ENCODE measurements at places on chromosomes 3 and 15. TPM values are rescaled to one million over a fixed set of nuclear protein-coding genes. Genes with fewer than 3 reads are reported as not detected.

SH2D7 gene
- polyA plus RNA-seq: 0.04 TPM

HRG gene
- not detected for polyA plus RNA-seq

NKIRAS1 gene
- polyA plus RNA-seq: 26.3 TPM

CORO2B gene
- 6.3 TPM for polyA plus RNA-seq

GRCh38 chr15:27466758-27467157 lies 495.8 kb downstream of the GABRG3 start:
- DNase-seq: no peak

GRCh38 chr3:122146466-122146865 lies 37.0 kb upstream of the CASR start:
- DNase-seq: no peak

DNA sequence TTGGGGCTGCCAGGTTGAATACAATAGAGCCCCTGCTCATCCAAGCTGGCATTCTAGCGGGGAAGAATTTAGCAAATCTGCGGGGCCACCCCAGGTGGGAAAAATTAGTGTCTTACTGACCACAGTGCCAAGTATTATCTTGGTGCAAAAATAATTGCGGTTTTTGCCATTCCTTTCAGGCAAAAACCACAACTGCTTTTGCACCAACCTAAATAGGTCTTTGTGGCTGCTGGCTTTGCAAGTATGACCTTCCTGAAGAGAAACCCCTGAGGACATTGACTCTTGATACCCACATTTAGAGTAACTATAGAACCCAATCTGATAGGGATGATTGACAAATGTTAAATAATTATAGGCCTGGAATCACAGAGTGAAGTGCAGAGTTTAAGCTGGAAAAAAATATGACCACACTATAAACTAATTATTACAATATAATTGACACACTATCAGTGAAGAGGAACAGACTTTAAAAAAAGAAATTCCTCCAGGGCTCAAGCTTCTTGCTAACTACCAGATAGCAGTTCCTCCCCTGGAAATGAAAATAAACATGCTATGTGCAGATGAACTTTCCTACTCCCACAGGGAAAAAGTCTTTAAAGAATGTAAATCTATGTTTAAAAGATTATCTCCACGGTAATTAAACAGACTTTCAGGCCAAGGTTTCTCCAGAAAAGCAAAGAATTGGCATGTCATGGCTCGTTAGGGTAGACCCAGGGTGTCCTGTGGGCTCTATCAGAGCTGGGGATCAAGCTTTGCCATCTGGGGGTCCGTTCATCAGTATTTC lies 34.4 kb downstream of the CA12 start:
- no peak for DNase-seq

GOLGA8R gene
- polyA plus RNA-seq: 8.9 TPM

ST3GAL6 gene
- polyA plus RNA-seq: 6.8 TPM

DNA sequence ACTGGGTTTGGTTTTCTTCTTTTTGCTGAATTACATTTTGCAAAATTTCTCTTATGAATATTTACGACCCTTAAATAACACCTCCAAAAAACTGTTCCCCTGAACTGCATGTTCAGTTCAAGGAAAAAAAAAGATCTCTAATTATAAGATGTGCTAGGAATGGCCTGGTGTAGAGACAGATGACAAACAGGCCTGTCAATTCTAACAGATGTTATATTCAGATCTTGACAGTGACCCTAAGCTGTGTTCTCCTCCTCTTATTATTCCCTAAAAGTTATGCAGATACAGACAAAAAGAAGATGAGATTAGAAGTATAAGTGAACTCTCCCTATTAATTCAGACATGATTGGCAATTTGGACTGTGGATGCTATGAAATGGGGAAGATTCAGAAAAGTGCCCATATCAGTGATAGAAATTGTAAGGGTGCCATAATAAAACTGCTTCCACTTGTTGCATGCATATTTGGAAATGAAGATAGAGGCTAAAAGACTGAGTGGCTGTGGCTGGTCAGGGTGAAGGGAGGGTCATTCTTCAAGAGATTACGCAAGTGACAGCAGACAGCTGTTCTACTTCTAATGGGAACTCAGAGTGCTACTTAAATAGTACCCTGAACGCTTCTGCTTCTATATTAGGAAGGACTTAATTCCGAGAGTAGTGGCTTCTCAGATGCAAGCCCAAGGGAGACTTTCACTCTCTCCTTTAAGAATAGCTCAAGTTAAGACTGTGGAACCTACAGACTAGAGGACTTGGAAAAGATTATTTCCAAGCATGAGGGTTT lies 75.5 kb downstream of the ADAMTS9 start:
- DNase-seq: no peak

- DNase-seq: no peak
Observed at GRCh38 chr3:18402239-18402799, 22.8 kb downstream of the SATB1 start.

GRCh38 chr3:131396170-131396569 lies 14.6 kb downstream of the NUDT16 start:
- peak; percentile 73 for DNase-seq

GRCh38 chr3:29088579-29088978 lies 192.3 kb upstream of the RBMS3 start:
- DNase-seq: no peak

DNA sequence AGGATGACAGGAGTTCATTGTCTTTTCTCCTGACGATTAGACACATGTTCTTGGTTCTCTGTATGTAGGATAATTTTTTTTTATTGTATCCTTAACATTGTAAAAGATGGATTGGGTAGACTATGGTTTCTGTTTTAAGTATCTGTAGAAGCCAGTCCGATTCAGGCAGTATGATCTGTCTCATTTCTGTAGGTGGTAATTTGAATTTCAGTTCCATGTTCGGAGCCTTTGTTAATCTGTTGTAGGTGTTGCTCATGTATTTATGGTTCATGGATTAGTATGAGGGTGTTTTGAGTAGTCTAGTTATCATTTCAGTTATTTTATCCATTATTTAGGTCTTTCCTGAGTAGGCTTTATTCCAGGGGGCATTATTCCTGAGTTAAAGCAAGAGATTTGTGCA lies 32.4 kb upstream of the MME start:
- no peak for DNase-seq

GRCh38 chr15:78977091-78977571 lies 32.3 kb upstream of the CTSH start:
- no peak for DNase-seq

ERICH6 gene
- polyA plus RNA-seq: 0.36 TPM

GRCh38 chr3:136885357-136886213 lies 23.6 kb downstream of the NCK1 start:
- no peak for DNase-seq

DNA sequence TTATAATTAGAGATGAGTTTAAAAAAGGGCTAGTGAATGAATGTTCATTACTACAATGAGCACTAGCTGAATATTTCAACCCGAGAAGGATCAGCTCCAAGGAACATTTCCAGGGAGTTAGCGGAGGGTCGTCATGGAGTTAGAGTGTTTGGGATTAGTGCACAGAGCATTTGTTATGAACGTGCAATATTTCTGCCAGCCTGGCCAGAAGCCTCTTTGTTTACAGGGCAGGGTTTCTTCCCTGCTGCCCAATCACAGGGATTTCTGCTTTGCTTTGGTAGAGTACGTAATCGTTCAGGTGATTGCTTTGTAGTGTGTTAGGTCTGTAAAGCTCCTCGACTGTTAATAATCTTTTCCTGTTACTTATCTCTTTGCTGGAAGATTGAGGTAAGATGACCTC lies 5.9 kb downstream of the CGNL1 start:
- DNase-seq: no peak

PTH1R gene
- polyA plus RNA-seq: 5.6 TPM

- no peak for DNase-seq
Observed at GRCh38 chr3:39528844-39529243, 61.4 kb downstream of the MOBP start.

DNA sequence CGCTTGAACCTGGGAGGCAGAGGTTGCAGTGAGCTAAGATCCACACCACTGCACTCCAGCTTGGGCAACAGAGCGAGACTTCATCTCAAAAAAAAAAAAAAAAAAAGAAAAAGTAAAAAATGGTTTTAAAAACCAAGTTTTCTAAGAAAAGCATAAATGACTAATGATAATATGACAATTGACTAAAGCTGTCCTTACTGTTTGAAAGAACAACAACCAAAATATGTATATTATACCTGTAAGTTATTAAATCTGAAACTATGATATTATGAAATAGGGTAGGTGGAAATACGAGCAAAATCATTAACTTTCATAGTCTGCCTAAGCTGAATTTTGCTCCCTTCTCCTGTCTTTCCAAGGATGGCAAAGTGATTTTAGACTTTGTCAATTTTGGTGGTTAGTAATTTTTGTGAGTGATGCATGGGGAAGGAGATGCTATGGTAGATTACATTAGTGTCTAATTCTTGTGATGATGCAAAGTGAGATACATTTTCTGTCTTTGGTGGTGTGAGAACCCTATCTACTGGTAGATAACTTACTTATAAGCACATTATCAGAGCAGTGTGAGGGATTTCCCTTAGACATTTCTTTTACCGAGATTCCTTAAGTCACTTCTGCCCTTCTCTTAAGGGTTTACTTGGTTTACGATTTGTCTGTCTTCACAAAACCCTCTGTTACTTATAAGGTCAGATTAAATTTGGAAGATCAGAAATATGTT lies 10.6 kb upstream of the CHD2 start:
- DNase-seq: no peak

DNA sequence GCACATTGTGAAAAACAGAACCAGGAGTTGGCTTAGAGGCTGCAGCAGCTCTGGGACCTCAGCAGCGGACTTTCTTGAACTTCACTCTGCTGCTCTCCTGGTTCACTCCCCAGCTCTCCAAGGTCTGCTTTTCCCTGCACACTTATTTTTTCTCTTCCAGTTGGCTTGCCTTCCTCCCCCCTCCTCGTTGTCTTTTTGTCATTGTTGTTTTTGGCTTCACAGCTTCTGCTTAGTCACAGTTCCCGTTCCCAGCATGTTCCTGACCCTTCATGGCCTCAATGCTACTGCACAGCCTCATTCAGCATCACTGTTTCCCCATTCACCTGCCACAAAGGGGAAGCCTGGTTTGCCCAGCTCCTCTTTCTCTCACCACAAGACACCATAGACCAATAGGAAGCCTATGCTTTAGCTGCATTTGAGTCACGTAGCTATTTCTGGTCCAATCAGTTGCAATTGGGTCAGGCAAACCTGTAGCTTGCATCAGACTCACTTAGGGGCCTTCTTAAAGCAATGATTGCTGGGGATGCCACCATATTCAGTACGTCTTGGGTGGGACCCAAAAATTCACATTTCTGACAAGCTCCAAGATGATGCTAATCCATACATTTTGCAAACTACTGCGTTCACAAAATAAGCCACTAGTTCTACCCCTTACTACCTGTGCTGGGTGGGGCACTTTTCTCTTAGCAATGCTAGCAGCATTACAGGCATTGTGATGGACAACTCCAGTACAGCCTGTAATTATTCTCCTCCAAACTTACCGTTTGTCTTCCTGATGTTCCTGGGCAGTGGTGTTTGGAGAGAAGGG lies 7.8 kb upstream of the SUMF1 start:
- DNase-seq: no peak

DNA sequence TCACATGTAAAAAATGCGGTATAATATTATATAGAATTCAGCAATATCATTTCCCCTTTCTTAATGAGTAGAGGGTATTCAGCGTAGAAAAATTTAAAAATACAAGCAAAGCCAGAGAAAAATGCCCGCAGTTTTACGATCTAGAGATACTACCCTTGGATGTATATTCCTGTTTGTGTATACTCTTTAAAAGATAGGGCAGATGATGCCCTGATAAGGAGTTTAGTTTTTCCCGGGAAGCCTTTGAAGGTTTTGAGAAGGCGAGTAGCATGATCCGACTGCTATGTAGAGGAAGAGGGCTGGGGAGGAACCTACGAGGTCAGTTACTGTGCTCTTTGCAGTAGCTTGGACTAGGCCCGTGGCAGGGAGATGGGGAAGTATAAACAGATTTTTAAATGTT lies 1.2 kb downstream of the YEATS2 start:
- peak; percentile 41 for DNase-seq

DNA sequence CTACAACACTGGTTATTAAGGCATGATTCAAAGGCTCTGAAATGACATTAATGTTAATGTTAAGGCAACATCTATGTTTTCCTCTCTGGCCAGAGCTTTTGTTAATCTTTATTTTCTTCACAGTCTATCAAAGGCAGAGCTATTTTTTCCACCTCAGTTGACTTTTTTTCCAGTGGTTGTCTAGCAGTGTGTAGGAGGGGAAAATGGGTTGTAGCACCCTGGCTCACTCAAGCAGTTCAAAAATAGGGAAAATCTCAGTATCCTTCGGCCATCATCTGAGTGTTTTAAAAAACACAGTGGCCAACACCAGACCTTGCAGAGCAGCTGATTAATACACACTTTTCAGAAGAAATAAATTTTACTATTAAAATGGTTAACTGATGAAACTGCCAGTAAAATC lies 21.4 kb downstream of the CBLB start:
- no peak for DNase-seq

- no peak for DNase-seq
Observed at GRCh38 chr3:61136191-61136590, 115.1 kb downstream of the FHIT start.

DNA sequence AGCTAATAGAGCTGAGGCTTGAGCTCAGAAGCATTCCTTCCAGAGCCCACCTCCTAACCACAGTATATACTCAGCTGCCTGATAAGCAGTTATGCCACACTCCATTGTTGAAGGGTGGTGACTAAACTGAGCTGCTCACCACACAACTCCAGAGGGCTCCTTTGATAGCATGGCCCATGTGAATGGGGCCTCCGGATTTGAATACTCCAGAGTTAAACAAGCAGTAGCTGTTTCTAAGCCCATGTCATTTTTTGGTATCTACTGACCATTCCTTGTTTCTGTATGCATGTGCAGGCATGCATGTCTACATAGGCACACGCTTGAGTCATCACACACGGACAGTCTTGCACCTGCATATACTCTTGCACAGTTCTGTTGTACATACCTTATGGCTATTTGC lies 28.9 kb downstream of the IGSF10 start:
- DNase-seq: no peak

DNA sequence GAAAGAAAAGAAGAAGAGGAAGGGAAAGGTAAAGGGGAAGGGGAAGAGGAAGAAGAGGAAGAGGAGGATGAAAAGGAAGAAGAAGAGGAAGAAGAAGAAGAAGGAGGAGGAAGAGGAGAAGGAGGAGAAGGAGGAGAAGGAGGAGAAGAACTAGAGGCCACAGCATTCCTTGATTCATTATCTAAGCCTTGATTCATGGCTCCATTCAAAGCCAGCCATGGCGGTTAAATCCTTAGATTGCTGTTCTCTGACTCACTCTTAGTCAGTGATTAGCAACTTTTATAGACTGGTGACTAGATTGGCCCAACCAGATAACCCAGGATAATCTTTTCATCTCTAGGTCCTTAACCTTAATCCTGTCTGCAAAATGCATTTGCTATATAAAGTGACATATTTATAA lies 47.6 kb downstream of the OSTN start:
- DNase-seq: no peak

DNA sequence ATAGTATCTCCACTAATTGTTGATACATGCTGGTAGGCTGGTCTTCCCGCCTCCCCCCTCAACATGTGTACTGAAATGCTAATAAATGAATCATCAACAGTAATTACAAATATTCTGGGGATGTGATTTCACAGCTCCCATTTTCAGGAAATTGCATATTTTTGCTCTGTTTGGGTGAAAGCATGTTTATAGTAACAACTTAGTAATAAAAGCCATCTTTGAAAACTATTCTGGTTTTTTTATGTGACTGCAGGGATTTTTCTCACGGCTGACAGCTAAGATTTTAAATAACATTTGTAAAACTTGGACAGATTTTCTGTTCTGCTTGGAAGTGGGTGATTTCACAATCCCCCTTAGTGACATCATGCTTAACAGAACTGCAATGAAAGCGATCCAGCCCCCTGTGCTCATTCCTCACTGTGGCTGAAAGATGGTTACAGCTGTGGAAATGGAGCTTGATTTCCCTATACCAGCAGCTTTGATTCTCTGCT lies 25.6 kb upstream of the FAM174B start:
- peak; percentile 90 for DNase-seq

All from muscle of arm (tissue), 14 donors.